ENCODE measurements at places on chromosomes 2 and 18.

GRCh38 chr18:55189972-55190371, 230.7 kb upstream of the CCDC68 start:
- DNase-seq = no peak

DNA sequence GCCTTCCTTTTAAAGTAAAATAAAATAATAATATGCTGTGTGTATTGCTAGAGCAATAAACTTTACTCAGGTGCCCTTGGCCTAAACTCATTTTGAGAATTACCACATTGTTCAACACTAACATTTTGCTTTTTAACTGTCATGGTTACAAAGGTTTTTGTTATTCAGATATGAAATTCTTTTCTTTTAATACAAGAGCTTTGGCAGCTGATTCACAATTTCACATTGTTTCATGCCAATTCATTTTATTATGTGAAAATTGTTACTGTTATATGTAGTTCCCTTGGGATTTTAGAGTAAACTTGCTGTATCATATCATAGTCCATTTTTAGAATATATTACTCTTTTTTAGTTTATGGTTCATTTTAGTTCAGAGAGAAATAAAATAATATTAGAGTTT, 65.8 kb upstream of the ZNF804A start:
- no peak for DNase-seq

- no peak for DNase-seq
Observed at GRCh38 chr2:109258376-109258775, 129.4 kb downstream of the SH3RF3 start.

GRCh38 chr2:192265751-192266150, 71.0 kb upstream of the TMEFF2 start:
- DNase-seq = no peak

DNA sequence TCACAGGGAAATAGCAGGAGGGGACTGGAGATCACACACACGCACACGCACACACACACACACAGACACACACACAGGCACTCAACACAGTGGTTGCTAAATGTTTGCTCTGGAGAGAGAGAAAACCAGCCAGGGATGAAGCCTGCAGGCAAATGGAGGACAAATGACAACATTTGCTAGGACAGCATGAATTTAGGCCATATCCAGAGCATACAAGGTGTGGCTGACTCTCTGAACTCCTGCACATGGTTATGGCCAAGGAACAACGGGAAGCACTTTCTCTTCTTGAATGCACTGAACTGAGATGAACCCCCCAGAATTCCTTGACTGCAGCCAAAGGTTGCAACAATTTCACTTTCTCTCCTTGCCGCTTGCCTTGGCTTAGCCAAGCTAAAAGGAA, 230.0 kb upstream of the RASGRP3 start:
- no peak for DNase-seq

GRCh38 chr18:12430137-12430990, 22.6 kb downstream of the PRELID3A start:
- no peak for DNase-seq

GRCh38 chr2:151908204-151908882, 80.1 kb upstream of the ARL5A start:
- no peak for DNase-seq

GRCh38 chr2:101808006-101808562, 110.6 kb downstream of the MAP4K4 start:
- no peak for DNase-seq

Data from fibroblast of skin of left biceps (primary cell).